ENCODE measurements at places on chromosomes 13 and 19.
A peak's percentile ranks its signal among the peaks of the same experiment; 100 is the strongest.

- DNase-seq: no peak
Observed at GRCh38 chr13:53241891-53242348, 213.3 kb downstream of the OLFM4 start.

DNA sequence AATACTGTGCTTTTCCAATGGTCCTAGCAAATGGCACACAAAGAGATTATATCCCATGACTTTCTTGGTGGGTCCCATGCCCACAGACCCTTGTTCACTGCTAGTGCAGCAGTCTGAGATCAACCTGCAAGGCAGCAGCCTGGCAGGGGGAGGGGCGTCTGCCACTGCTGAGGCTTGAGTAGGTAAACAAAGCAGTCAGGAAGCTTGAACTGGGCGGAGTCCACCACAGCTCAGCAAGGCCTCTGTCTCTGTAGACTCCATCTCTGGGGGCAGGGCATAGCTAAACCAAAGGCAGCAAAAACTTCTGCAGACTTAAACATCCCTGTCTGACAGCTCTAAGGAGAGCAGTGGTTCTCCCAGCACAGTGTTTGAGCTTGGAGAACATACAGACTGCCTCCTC, 82.9 kb downstream of the ZNF737 start:
- no peak for DNase-seq

GRCh38 chr19:16027528-16027927, 48.8 kb upstream of the TPM4 start:
- DNase-seq: no peak

DNA sequence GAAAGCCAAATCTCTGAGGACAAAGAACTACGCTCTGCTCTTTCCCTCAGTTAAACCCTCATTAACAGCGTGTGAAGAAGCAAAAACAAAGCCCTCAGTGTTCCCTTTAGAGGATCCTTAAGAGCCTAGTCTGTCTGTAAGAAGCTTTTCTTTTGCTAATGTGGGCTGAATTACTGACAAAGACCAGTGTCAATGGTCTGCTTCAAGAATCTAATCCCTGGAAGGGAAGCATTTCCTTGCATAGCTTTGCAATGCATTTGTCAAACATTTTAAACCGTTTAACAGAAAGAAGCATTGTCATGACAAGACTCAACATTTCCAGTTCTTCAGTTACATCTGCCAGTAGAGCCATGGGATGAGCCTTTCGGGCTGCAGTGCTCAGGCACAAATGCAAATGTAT, 64.9 kb downstream of the EDNRB start:
- DNase-seq: no peak

DNA sequence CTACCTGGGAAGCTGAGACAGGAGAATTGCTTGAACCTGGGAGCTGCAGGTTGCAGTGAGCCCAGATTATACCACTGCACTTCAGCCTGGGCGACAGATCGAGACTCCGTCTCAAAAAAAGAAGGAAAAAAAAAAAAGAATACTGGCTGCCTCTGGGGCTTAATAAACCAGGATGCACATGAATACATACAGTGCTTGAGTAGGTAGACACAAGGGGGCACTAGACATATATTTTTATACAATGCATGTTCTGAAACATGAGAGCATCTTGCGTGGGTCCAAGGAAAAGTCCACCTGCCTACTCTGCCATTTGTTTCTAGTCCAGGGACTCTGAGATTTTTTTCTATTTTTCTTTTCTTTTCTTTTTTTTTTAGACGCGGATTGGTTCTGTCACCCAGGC, 31.2 kb downstream of the KEAP1 start:
- DNase-seq: peak; percentile 41

DNA sequence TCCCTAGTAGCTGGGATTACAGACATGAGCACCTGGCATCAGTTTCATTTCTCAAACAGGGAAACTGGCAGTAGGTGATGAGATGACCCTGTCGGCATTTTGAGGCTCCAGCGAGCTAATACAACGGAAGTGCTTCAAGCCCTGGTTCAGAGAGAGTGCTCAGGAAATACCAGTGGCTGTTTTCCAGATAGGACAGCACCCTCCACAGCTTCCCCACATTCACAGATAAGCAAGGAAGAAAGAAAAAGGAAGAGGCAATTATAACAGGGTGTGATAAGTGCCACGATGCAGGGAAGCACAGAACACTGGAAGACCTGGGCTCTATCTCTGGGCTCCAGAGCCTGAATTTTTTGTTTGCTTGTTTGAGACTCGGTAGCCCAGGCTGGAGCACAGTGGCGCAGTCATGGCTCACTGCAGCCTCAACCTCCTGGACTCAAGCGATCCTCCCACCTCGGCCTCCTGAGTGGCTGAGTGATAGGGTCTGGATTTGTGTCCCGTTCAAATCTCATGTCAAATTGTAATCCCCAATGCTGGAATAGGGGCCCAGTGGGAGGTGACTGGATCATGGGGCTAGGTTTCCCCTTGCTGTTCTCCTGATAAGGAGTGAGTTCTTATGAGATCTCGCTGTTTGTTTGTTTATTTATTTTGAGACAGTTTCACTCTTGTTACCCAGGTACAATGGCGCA, 43.5 kb downstream of the PIN1 start:
- peak; percentile 37 for DNase-seq

DNA sequence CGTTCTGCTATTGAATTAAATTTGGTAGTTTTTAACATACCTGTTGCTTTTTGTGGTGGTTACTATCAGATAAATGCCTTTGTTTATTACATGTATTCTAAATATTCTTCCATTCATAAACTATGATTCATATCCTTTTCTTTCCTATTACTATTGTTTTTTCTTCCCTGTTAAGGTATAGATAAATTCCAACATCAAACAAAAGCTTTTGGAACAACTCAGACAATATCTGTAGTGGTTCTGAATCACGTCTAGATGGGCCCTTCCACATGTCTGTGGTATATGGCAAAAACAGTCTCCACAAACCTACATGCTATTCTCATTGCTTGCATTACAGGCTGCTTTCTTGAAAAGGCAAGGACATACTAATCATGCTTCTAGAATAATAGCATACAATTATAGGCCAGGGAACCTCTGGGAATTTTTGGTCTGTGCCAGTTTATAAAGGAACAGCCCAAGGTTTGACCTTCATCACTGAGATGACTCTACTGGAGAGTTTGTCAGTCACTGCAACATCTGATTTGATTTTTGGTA, 6.4 kb downstream of the LRCH1 start:
- peak; percentile 14 for DNase-seq

DNA sequence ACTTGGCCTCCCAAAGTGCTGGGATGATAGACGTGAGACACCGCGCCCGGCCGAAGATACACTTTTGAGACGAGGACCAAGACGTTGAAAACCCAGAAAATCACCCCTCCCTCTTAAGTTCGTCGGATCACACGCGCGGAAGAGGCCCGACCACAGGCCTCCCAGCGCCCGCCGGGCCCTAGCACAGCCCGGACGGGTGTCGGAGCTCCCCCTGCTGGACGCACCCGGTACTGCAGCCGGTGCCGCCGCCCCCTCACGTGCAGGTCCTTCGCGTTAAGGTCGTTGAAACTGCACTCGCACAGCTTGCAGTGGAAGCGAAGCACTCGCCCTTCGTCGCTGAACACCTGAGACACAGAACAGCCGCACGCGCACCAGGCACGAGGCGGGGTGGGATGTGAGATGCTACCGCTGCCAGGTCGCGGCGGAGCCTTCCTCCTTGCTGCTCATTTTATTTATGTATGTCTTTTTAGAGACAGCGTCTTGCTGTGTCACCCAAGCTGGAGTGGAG, 35.7 kb upstream of the MATK start:
- peak; percentile 33 for DNase-seq

DNA sequence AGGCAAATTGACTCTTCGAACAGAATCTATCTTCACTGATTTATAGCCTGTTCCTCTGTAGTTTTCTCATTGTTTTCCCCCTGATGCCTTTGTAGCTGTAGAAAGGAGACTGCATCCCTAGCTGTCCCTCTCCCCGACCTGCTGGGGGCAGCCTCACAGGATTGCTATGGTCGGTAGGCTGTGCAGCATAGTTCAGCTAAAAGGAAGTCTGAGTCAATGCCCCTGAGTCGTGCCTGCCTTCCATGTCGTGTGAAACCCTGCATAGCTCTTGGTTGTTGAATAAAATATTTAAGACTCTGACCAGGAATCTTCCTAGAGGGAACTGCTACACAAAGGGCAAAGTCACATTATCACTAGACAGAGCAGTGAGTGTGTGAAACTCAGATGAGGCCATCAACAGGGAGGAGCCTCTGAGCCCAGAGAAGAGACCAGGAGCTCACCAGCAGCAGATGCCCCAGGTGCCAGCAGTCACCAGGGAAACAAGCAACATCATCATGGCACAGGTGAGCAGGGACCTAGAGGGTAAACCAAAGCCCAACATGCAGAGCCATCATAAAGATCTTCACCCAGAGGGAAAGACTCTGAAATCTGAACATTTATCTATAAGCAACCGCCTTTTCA, 108.4 kb upstream of the NBEA start:
- peak; percentile 39 for DNase-seq

DNA sequence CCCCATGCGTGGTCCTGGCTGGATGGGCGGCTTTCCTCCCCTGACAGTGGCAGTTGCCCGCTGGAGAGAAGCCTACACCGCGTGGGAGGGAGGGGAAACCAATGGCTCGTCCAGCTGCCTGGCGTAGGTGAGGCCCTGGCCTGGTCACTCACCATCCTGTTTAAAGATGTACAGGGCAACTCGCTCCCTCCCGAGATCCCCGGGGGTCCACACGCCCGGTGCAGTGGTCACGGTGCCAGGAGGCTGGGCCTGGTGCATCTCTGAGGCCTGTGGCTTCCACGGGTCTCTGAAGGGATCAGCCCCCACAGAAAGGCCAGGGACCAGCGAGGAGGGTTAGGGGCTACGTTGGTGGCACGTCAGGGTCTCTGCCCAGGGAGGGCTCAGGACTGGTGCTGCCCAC, 156.5 kb downstream of the KDM4B start:
- DNase-seq: no peak

GRCh38 chr13:47046706-47047105, 149.9 kb upstream of the HTR2A start:
- DNase-seq: no peak

DNA sequence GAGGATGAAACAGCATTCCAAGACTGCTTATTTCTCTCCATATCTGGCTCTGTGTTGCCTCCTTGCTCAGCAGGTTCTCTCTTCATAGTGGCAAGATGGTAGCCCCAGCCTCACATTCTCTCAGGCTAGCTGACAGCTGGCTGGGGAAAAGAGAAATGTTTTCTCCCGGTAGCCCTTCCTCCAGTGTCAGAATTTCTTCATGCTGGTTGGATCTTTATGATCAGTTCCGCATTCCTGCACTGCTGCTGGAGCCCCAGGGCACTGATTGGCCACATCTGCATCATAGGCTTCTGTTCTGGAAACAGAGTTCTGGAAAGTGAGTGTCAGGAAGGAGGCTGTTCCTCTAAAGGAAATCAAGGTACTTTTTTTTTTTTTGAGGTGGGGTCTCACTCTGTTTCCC, 24.6 kb downstream of the POP4 start:
- DNase-seq: peak; percentile 7

- DNase-seq: no peak
Observed at GRCh38 chr19:33344573-33344925, 29.0 kb upstream of the CEBPG start.

- DNase-seq: no peak
Observed at GRCh38 chr13:21012211-21012610, 49.2 kb downstream of the LATS2 start.

DNA sequence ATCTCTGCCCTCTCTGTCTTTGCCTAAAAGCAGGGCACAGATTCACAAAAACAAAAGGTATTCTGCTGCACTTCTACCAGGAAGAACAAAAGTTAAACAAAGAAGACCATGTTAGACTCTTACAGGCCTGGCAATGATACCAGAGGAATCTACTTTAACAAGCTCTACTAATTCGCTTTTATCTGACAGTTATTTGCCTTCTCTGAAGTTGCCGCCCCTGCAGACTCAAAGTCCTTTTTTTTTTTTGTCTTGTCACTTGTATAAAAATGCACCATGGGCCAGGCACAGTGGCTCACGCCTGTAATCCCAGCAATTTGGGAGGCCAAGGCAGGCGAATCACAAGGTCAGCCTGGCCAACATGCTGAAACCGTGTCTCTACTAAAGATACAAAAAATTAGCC, 176.5 kb upstream of the UBL3 start:
- no peak for DNase-seq

DNA sequence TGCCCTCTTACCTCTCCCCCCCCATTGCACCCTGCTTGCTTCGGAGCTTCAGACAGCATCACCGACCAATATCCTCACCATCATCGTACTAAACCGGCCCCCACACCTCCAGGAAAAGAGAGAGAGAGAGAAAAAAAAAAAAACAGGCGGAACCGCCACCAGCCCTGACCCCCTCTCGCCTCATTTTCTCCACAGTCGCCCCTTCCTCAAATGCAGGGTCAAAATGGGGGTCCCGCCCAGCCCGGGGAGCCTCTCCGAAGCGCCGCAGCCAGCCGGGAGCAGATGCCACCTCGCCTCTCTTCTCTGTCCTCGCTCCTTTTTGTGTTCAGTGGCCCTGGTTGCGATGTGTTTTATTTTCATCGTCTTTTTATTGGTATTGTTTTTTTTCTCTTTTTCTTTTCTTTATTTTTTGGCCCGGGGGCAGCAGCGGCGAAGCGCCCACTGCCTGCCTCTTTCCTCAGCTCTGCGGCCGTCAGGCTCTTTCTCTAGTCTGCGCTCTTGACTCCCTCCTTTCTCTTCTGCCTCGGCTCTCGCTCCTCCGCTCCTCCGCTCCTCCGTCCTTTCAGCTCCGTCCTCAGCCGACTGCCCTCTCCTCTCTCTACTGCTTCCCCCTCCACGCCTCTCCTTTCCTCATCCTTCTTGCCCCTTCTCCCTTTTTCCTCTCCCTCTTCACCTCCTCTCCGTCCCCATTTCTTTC, 41.4 kb downstream of the DEDD2 start:
- peak; percentile 19 for DNase-seq

DNA sequence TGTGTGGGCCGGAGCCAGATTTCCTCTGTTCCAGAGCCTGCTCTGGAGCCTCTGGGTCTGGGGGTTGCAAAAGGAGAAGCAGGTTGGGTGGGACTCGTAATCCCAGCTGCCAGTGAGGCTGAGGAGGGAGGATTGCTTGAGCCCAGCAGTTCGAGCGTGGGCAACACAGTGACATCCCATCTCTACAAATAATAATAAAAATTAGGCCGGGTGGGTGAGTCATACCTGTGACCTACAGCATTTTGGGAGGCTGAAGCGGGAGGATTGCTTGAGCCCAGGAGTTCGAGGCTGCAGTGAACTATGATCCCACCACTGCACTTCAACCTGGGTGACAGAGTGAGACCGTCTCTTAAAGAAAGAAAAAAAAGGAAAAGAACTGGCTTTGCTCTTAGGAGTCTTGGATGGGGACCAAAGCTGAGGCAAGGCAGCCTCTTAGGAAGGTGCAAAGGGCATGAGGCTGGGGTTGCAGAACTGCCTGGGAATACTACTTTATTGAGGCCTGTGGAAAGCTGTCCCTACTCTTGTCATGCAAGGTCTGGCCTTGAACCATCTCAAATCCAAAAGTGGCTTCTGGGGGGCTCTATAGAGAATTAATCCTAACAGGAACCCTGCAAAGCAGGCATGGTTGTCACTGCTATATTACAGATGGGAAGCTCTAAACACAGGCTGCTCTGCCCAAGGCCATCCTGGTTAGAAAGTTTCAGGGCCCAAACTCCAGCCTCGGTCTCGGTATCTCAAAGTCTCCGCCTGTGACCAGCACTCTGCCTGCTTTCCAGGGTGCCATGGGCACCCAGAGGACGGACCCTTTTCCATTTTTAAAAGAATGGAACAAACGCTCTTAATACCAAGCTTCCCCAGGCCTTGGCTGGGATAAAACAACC, 880 bp upstream of the C19orf12 start:
- DNase-seq: no peak

Measured in fibroblast of skin of right biceps (primary cell).